Spinal cord (tissue), 10 donors: ENCODE measurements at places on chromosomes 2 and 18. TPM values are rescaled to one million over a fixed set of nuclear protein-coding genes. Genes with fewer than 3 reads are reported as not detected.

Gene CAPN14
- 0.40 TPM for total RNA-seq

Gene MBP
- 619 TPM for total RNA-seq

Gene MAP3K19
- total RNA-seq: 16.0 TPM

DNA sequence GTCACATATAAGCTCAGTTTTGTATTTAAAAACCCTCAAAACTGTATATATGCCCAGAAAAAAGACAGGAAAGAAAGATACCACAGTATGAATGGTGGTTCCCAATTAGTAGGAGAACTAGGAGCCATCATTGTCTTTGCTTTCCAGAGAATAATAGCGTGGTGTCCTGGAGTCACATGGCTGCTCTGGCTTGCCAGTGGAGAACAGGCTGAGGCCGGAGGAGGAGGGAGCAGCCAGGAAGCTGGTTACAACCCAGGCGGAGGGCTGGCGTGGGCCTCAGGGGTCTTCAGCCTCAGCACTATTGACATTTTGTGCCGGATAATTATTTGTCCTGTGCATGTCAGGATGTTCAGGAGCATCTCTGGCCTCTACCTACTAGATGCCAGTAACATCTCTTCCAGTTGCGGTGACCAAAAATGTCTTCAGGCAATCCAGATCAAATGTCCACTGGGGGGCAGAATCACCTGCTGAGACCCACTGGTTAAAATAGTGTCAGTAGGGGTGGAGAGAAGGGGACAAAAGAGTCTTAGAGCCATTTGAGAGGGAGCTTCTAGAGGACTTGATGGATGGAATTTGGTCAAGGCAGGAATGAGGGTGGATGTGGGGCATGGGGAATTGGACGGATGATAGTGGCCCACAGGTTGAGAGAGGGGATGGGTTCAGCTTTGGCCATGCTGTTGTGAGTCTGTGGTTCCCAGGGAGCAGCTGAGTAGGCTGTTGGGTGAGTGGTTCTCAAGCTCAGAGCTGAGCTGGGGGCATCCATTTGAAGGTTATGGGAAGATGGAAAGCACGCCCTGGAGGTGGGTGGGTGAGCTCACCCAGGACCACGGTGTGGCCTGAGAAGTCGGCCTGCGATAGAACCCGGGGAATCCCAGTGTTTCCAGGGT is 144.9 kb downstream of the AGAP1 start:
- peaks cover 42% of the 10 kb centered on the region for H3K4me1 ChIP-seq
- H3K36me3 ChIP-seq: no peaks in the 10 kb centered on the region
- no peaks in the 10 kb centered on the region for H3K27me3 ChIP-seq
- H3K27ac ChIP-seq: no peak overlapping the region
- no peak for DNase-seq
- H3K4me3 ChIP-seq: no peak overlapping the region

DNA sequence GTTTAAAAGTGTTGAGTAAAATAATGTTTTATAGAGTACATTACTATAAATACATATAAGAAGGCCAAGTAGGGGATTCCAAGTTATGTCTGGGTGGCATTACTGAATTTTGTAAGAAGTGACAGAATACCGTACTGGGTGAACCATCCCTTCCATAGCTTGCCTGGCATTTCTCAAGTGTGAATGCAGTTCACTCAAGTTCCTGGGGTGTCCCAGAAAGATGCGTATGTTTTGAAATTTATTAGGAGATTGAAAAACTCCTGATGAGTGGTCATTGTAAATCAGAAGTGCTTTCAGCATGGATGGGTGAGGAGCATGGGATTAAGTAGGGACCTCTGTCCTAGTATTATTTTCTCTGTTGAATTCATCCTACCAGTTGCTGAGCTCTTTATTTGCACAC is 103.2 kb downstream of the VAPA start:
- H3K27ac ChIP-seq: no peak overlapping the region
- DNase-seq: no peak
- no peak overlapping the region for H3K4me3 ChIP-seq
- H3K27me3 ChIP-seq: no peaks in the 10 kb centered on the region

DNA sequence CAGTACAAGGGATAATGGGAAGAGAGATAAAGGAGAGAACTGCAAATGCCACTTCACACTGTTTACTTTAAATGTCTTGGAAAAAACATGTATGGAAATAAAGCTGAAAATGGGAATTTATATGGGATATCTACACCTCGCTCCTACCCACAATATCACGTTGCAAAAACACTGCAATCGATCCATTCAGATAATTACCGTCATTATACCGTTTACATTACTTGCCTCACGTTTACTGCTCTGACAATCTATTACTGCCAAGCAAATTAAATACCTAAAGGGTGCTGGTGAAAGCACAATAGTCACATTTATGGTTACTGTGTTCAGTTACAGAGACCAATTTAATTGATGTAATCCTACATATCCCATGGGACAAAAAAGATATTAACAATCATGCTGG is 214.7 kb upstream of the LYPD1 start:
- no peak overlapping the region for H3K27ac ChIP-seq
- H3K27me3 ChIP-seq: no peaks in the 10 kb centered on the region
- H3K4me3 ChIP-seq: no peak overlapping the region
- H3K4me1 ChIP-seq: no peaks in the 10 kb centered on the region
- no peak for DNase-seq

- no peak for DNase-seq
- no peak overlapping the region for H3K4me3 ChIP-seq
- no peaks in the 10 kb centered on the region for H3K4me1 ChIP-seq
- peaks cover 4% of the 10 kb centered on the region for H3K36me3 ChIP-seq
Measured at GRCh38 chr2:97740590-97741182, 27.3 kb downstream of the ZAP70 start.
